ENCODE measurements at places on chromosomes 1 and 21. TPM values are rescaled to one million over a fixed set of nuclear protein-coding genes. Genes with fewer than 3 reads are reported as not detected.

DNA sequence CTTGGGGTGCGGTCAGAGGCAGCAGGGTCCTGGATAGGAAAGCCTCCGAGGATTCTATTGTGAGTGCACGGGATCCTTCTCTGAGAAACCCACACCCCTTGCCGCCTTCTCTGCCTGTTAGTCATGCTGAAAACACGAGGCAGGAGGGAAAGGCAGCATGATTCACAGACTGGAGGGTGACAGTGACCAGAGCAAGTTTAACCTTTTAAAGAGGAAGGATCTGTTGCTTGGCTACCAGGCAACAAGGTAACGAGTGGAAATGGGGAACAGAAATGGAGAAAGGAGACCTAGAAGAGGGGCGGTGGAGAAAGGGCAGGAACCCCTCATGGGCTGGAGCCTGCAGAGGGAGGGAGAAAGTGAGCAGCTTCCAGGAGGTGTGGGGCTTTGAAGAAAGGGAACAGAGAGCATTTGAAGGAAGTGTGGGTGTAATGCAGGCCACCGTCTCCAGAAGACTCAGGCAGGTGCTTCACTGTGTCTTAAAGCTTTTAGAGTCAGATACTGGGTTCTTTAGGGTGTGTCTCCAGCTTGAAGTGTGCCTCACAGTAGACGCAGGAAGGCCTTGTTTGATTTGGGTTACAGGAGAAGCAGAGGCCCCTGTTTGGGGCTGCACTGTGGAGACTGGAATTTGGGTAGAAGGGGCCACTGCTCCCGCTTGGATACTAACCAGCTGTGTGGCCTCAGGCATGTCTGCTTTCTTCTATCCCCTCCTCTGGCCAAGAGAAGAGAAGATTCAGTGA lies 19.1 kb downstream of the OPTC start:
- H3K27ac ChIP-seq = no peak overlapping the region
- H3K36me3 ChIP-seq = no peaks in the 10 kb centered on the region
- H3K4me1 ChIP-seq = peaks cover 28% of the 10 kb centered on the region
- H3K4me3 ChIP-seq = no peak overlapping the region
- DNase-seq = no peak
- no peaks in the 10 kb centered on the region for H3K27me3 ChIP-seq

Gene C4BPA
- total RNA-seq = 65.2 TPM

DNA sequence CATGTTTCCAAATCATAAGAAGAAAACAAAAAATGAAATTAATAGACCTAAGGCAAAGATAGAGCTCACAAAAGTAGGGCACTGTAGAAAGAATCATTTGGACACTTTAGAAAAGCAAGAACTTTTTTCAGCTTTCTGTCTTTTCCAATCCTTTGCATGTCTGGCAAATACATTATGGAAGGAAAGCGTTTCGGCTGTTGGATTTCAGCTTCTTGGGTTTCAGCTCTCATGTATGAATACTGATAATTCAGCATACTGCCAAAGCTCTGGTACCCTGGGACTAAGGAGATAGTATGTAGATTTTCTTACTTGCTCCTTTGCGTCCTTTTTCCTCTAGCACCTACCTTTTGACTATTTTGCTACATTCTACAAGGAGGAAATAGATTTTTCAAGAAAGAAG lies 375.9 kb downstream of the BRINP3 start:
- no peak for DNase-seq
- H3K4me3 ChIP-seq = no peak overlapping the region
- no peak overlapping the region for H3K27ac ChIP-seq

Gene NBPF12
- 14.6 TPM for total RNA-seq
